ENCODE measurements at places on chromosomes 1 and 21.

DNA sequence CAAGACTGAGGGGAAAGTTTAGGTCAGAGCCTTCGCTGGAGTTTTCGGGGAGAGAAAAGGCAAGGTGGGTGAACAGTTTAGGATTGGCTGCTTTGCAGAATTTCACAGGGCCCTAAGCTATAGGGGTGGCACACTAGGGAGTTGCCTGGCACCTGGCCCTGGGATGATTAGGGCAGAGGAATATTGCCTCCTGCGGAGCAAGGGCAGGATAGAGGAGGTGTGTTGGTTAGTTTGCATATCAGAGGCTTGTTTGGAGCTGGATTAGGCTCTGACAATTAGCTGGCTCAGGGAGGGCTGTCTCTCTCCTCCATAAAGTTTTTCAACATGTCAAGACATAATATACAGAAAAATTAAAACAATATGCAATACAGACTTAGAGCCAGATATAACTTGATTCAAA, 436.4 kb downstream of the DISC1 start:
- DNase-seq: no peak

DNA sequence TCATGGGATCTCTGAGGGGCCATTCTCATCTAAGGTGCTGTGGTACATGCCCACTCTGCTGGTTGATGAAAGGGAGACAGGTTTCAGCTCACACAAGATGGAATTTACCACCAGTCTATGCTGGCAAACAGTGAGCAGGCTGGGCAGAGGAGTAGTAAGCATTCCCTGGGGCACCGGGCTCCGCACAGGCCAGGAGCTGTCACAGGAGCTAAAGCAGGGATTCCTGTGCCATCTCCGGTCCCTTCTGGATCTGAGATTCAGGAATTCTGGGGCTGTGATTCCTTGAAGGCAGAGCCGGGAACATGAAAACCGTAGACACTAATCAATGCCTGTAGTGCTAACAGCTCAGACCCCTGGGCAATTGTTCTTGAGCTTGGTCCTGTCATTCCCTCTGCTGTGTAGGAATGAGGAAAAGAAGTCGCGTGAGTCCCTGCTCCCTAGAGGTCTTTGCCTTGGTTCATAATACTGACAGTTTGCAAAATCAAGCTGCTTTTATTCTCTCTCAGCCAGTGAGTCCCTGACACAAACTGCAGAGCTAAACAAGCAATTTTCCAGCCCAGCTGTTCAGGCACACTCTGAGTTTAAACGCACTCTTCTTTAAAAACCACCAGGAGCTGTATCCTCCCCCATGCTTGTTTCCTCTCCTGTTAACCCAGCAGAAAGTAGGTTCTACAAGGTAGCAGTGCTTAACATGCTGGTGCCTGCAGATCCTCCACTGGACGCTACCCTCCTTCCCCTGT, 52.5 kb downstream of the MDM4 start:
- DNase-seq: no peak

DNA sequence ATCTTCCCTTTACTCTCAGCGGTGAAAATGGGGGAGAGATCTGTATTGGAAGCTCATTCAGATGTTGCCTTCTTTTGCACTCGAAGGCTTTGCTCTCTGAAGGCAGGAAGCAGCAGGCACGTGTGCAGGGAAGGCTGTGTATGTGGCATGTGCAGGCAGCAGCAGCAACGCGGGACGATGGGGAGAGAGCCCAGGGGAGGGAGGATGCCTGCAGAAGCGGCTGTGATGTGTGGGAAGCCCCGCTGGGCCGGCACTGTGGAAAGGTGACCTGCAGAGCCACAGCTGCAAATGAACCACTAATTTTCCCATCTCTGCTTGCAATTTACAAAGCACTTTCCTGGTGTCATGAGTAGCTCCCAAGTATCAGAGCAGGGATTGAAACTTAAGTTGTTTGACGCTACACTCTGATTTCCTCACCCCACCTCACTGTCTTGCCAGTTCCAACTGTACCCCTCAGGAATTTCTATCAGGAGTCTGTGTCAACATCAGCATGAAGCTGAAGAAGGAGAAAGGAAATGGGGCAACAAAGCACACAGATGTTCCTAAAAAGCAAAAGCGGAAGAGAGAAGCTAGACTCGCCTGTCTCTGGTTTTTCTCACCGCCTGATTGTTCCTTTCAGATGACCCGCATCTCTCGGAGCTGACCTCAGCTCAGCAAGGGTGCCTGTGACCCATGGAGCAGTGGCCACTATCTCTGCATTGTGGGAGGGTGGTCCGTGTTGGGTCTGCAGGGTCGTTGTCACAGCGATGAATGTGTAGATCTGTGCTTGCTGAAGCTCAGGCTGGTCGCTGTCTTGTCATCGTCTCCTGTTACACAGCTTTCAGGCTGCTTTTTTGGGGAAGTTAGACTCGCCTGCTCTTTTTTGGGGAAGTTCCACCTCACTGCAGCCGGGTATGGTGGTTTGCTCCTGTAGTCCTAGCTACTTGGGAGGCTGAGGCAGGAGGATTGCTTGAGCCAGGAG, 156.1 kb downstream of the KIF26B start:
- DNase-seq: no peak

- no peak for DNase-seq
Observed at GRCh38 chr1:204746838-204747442, 61.4 kb upstream of the LRRN2 start.

GRCh38 chr1:48611841-48612240, 139.8 kb upstream of the SPATA6 start:
- no peak for DNase-seq

DNA sequence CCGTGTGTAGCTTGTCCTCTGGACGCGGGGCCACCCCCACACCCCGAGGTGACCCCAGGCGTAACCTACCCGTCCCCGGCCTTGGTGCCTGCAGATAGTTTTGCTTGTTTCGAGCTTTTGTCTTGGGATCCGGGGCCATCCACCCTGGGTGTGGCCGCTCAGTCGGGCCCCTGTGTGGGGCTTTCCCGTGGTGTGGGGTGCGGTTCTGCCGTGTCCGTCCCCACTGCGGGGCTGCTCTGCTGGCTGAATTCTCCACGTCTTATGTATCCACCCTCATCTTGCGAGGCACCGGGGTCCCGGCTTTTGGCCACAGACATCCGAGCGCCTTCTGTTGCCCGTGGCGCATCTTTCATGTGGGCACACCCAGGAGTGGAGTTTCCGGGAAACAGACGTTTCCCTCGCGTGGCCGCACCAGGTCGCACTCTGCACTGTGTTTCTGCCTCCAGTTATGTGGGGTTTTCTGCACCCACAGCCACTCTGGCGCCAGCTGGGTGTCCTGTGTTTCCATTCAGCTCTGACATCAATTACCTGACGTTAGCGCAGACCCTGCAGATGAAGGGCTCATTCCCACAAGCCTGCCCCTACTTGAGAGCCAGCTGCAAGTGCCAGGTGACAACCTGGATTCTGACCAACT, 64.9 kb downstream of the PRKCZ start:
- no peak for DNase-seq

DNA sequence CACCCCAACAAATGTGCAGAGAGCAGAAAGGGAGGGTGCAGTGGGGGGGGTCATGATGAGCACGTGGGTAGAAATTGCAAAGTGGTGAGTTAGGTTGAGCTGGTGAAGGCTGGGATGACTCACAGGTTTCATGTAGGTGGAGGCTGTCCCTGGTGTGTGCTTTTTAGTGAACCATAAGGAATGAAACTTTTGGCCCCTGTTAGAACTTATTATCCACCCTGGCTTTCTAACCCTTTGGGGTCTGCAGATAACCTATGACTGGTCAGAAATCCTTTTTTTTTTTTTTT, 46.9 kb downstream of the DOP1B start:
- peak; percentile 47 for DNase-seq

DNA sequence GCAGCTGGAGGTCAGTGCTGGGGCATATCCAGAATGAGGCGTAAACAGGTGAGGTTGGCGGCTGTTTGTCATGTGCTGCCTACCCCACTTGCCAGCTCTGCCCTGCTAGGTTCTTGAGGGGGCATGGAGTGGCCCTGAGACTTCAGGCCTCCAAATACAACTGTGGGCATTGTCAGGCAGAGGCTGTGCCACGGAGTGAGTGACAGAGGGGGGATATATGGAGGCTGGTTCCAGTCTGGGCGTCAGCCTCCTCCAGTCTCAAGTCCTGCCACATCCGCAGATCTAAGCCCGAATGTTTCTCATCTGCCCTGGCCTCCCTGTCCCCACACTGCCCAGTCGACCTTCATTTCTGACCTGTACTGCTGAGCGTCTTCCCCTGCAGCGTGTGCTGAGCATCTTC, 85.4 kb downstream of the POFUT2 start:
- no peak for DNase-seq

DNA sequence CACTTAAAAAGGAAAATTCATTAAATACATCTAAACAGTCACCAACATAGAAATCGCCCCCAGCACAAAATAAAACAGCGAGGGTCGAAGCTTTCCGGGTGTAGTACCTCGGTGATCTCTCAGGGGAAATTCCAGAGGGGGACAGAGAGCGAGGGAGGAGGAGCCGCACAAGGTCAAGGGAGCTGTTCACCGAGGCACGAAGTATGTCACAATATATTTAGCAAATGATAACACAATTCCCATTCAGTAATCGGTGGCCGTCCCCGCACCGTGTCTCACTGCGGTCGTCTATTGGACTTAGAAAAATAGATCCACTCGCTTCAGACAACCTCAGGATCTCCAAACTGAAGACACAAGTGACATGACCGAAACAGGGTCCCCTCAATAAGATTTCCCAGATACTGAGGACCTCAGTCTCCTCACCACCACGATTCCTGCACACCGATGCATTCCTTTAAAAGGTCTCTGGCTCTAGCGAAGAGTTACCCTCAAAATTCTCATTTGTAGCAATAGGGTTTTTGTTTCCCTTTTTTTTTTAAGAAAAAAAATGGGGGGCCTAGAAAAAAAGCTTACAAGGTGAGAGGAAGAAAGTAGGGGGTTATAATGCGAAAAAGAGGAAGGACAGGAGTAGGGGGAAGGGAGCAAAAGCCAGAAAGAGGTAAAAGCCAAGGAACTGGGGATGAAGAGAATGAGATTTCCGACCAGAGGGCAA, 1.1 kb downstream of the LPGAT1 start:
- DNase-seq: no peak

DNA sequence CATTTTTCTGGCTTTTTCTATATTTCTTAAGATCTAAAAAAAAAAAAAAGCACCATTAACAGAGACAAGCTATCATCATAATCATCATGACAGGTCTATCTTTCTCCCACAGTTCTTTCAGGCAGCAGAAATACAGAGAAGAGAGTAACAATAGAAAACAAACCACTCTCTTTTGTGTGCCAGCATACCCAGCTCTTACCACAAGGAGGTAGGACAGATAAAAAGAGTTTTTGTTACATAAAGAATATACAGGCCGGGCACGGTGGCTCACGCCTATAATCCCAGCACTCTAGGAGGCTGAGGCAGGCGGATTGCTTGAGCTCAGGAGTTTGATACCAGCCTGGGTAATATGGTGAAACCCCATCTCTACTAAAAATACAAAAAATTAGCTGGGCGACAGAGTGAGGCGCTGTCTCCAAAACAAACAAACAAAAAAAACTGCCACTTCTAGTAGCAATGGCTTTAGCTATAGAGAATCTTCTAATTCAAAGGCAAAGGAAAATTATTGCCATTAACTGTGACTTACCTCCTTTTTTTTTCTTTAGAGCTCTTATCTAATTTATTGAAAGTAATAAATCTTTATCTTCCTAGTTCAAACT, 39.7 kb downstream of the ANKRD13C start:
- DNase-seq: no peak

DNA sequence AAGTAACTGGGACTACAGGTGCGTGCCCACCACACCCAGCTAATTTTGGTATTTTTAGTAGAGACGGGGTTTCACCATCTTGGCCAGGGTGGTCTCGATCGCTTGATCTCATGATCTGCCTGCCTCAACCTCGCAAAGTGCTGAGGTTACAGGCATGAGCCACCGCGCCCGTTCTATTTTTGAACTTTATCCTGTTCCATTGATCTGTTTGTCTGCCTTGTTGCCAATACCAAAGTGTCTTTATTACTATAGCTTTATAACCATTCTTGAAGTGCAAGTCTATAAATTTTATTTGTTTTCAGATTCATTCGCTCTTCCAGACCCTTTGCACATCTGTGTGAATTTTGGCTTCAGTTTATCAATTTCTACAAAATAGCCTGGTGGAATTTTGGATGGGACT, 28.0 kb downstream of the SYT14 start:
- no peak for DNase-seq

- no peak for DNase-seq
Observed at GRCh38 chr1:1985375-1986050, 18.1 kb downstream of the CFAP74 start.

GRCh38 chr1:162136760-162137159, 67.3 kb downstream of the NOS1AP start:
- peak; percentile 51 for DNase-seq

DNA sequence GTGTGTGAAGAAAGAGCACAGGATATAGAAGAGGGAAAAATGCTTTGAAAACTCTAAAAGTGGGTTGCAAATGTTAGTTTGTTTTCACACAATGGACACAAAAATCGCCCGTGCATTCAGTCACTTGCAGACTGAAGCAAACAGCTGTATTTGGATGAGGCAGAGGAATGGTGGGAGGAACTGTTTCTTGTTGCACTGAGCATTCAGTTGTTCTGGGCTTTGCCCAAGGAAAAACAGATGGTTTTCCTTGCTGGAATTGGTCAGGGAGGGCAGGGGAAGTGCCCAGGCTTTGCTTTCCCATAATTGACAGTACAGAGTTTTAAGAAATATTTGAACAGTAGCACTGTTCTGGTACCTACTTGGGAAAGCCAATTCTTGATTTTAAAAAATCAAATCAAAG, 19.5 kb upstream of the WARS2 start:
- no peak for DNase-seq

- no peak for DNase-seq
Observed at GRCh38 chr21:29340228-29340627, 41.5 kb downstream of the BACH1 start.

DNA sequence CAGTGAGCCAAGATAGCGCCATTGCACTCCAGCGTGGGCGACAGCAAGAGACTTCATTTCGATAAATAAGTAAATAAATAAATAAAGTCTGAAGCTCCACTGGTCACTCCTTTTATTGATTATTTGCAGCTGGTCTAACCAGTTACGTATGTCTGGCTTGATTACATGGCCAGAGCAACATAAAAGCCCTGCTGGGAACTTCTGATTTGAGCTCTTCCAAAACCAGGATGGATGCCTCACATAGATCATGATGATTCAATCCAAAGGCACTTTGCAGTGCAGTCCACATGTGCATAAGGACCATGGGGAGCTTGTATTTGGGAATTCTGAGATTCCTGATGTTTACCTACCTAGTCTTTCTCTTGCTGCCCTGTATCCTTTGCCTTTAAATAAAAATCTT, 24.0 kb downstream of the NSUN4 start:
- DNase-seq: peak; percentile 60

DNA sequence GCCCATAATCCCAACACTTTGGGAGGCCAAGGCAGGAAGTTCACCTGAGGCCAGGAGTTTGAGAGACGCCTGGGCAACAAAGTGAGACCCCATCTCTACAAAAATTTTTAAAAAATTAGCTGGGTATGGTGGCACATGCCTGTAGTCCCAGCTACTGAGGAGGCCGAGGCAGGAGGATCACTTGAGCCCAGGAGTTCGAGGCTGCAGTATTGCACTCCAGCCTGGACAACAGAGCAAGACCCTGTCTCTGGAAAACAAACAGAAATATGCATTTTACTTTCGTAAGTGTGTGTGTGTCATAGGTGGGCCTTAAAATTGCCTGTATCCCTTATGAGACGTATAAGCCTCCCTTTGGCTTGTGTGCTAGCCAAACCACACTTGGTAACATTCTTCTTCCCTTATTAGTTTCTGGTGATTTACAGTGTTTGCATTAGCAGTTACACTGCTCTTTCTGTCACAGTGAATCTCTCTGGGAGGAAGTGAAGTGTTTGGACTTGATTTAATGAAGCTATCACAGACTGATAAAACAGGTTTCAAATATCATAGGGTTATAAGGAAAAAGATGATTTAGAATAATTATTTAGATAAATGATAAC, 48.9 kb upstream of the KIF26B start:
- no peak for DNase-seq
